ENCODE measurements at places on chromosomes 11 and 22. TPM values are rescaled to one million over a fixed set of nuclear protein-coding genes. Genes with fewer than 3 reads are reported as not detected.
A peak's percentile ranks its signal among the peaks of the same experiment; 100 is the strongest.

GRCh38 chr11:20037396-20038153 lies 122.7 kb downstream of the DBX1 start:
- DNase-seq, result peak; percentile 37

GRCh38 chr11:32316858-32317642 lies 118.3 kb downstream of the WT1 start:
- peak; percentile 6 for DNase-seq

GRCh38 chr22:40547729-40548143 lies 88.8 kb downstream of the MRTFA start:
- DNase-seq, result no peak

GRCh38 chr11:67367761-67368227 lies 5.6 kb downstream of the CLCF1 start:
- no peak for DNase-seq

GRCh38 chr11:119427279-119427678 lies 4.3 kb upstream of the THY1 start:
- DNase-seq, result no peak

- no peak for DNase-seq
Measured at GRCh38 chr22:49998718-49999062, 13.9 kb downstream of the IL17REL start.

DNA sequence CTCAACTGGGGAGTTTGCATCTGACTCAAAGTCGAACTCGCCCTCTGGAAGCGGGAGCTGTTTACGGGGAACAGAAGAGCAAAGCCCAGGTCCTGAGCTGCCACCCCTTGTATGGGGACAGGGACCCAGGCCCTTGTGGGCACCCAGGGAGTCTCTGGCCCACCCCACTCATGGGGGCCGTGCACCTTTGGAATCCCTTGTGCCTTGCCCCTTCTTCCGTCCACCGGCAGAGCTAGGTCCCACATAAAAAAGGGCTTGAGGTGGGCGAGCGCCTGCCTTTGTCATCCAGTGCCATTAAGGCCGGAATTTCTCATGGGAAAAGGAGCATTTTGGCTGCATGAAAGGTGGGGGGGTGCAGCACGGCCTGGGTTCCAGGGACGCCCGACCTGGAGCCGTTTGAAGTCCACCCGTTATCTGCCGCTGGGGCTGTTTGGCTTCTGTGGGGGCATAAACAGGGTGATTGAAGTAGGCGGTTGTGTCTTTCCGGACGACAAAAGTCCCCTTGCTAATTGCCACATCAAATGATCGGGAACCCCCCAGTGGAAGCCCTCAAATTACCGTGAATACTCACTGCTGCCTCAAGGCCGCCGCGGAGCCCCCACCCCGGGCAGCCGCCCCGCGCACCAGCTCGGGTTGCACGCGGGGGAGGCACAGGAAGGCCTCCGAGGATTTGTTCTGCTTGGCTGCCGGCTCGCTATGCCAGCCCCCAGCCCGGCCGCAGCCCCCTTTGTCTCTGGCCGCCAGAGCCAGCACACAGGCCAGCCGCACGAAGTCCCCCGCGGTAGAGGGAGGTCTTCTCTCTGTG lies 49.0 kb upstream of the FGF3 start:
- DNase-seq, result peak; percentile 47

DNA sequence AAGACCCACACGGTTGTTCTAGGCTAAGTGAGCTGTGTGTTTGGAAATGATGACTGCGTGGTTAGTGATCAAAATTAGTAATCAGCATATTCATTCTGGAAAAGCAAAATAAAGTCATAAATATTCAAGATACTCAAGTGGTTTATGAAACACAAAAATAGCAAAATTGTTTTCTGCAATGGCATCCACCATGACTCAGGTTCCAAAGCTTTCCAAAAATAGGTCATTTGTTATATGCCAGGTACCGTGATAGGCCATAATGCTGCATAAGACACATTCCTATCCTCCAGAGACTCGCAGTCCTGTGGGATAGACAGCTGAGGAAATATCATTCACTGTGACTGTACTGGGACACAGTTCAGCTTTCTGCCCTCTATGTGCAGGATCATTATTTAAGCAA lies 2.4 kb upstream of the ATL3 start:
- no peak for DNase-seq

- DNase-seq, result no peak
Measured at GRCh38 chr11:117821431-117821830, 3.1 kb downstream of the FXYD2 start.

DNA sequence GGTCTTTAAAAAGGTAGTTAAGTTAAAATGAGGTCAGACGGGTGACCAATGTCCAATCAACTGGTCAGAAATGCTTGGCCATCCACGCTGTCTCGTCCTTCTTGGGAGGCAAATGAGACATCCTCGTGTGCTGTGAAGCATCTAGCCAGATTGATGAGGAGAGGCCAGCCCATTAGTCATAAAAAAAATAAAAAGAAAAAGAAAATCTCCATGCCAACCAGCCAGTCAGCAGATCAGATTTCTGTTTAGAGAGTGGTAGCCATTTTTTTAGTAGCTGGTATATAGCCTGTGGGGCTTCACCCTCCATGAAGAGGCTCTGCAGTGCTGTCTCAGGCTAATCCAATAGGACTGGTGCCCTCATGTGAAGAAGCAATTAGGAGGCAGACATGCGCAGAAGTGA lies 343.1 kb upstream of the SYN3 start:
- no peak for DNase-seq

DNA sequence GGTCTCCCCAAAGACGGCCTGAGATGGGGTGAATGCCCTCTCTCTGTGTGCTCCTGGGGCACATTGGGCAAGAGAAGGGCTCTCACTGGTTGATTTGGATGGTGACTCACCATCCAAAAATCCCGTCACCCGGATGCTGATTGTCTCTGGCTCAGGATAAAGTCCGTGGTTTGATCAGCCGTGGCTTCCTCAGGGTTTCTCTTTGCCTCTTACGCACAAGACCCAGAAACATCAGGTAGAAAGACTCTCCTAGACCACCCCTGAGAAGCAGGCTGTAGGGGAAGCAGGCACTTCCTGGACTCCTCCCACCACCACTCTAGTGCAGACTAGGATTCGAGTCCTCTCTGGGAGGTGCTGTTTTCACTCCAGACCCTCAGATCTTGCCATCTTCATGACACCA lies 176.1 kb upstream of the NCAM1 start:
- no peak for DNase-seq

DNA sequence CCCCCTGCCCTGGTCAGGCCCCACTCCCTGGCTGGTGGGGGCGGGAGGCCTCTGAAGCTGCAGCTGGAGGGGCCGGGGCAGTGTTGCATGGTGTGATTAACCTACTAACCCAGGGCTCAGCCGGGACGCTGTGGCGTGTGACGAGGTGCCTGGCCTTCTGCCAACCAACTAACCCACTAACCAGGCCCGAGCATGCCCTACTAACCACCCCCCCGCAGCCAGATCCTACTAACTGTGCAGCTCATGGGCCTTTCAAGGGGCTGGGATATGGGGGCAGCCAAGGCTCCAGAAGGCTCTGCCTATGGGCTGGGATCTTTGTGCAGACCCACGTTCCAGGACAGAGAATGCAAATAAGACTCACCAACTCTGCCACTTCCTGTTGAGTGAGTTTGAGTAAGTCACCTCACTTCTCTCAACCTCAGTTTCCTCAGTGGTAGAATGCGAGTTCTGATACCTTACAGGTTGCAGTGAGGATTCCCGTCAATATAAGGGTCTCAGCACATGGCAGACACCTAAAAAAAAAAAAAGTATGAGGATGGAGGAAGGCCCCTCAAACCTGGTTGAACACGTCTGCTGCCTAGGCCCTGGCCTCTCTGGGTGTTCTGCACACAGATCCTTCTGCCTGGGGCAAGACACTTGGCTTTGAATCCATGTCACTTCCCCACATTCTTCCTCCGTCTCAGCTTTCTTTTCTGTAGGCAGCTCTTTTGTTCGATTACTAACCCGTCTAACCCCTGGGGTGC lies 14.1 kb downstream of the MIAT start:
- DNase-seq, result peak; percentile 58

- DNase-seq, result no peak
Measured at GRCh38 chr11:117792992-117793391, 4.0 kb downstream of the DSCAML1 start.

DNA sequence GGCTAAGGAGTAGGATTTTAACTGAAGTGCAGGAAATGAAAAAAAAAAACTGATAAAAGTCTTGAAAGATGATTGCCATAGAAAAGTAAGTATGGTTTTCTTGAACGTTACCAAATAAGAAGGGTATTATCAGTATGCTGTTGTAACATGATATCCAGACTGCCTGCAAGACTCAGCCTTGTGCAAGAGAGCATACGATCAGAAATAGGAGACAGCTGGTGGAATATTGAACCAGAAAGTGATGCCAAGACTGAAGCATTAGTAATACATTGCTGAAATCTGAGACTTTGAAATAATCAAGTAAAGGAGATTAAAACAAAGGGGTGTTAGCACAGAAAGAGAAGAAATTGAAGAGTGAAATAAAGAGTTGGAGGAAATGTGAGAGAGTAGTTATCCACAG lies 452.7 kb upstream of the CNTN5 start:
- DNase-seq, result no peak

DNA sequence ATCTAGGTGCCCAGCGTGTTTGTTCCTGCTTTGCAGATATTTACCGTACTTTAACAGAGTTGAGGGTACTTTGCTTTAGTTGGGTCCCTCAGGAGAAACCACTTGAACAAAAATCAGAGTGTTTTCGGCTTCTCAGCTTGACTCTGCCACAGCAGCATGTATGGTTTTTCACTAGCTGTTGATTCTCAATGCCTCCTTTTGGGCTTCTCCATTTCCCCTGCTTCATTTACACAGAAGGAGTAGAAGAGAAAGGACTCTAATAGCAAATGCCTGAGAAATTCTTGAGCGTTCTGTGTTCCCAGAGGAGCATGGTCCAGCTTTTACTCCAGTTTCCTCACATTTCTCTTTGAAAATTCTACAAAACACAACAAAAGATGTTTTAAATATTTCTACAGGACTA lies 252.1 kb upstream of the CCDC179 start:
- DNase-seq, result peak; percentile 53

GRCh38 chr11:19820100-19820499 lies 107.5 kb downstream of the NAV2 start:
- no peak for DNase-seq

DNA sequence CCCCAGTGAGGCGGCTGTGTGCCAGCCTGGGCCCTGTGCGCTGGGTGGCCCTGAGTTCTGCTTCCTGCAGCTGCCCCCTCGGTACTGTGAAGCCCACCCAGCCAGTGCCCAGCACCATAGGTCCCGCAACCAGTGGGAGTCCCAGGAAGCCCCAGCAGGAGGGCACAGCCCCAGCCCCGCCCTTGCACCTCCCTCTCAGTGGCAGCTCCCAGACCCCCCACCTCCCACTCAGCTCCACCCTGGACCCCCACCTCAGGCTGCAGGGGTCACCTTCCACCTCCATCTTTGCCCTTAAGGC lies 30.9 kb downstream of the MOB2 start:
- no peak for DNase-seq

GRCh38 chr11:125376856-125377255 lies 119.2 kb downstream of the FEZ1 start:
- no peak for DNase-seq

Gene IL17REL
- 0.31 TPM for total RNA-seq

Gene GPR83
- total RNA-seq, result 0.17 TPM

Gene SHANK3
- total RNA-seq, result 5.1 TPM

Gene DTX4
- 13.8 TPM for total RNA-seq

Gene KCNQ1OT1
- 2.8 TPM for total RNA-seq

Gene INS
- total RNA-seq, result not detected

Gene YPEL1
- total RNA-seq, result 5.5 TPM

Gene TYR
- not detected for total RNA-seq

Gene TP53AIP1
- 0.07 TPM for total RNA-seq
